ENCODE measurements at places on chromosomes 2 and 18. TPM values are rescaled to one million over a fixed set of nuclear protein-coding genes. Genes with fewer than 3 reads are reported as not detected.
A peak's percentile ranks its signal among the peaks of the same experiment; 100 is the strongest.

Gene NRP2
- 3.8 TPM for total RNA-seq

Gene GREB1
- 0.57 TPM for total RNA-seq

Gene CD207
- total RNA-seq, result not detected

Gene ALK
- total RNA-seq, result not detected

DNA sequence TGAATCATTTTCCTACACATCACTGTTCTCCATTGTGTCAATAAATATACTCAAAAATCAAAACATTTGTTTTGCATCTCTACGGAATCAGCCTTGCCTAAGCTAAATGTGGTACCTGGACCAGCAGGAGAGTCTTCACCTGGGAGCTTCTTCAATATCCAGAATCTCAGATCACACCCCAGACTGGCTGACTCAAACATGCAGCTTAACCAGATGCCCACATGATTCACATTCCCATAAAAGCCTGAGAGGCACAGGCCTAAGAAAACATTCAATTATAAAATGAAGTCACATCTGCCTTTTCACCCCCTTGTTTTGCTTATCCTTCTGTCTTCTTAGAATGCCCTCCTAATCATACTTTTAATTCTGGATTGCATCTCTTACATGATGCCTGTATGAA lies 1045.5 kb upstream of the NXPH2 start:
- DNase-seq, result no peak

DNA sequence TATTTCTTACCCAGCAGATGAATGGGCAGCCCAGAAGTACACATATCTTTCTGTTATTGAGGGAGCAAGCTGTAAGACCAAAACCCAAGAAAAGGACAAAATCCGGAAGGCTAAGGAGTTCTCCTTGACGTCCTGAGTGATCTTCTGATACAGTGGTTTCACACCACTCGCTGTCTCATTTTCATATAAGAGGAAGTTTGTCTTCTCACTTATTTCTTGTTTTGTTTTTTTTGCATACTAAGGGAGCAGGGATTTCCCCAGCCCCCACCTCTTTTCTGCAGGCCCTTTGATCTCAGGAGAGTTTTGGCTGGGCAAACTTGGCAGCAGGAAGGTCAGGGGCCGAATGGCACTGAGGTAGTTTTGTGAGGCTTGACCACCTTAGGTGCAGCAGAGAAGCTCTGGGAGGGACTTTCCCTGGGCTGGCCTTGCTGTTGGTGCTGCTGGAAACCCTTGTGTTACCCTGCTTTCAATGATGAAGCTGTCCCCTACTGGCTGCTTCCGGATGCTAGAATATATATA lies 13.3 kb downstream of the CHRNA1 start:
- peak; percentile 66 for DNase-seq

GRCh38 chr2:140154706-140155105 lies 1374.5 kb upstream of the NXPH2 start:
- DNase-seq, result no peak

DNA sequence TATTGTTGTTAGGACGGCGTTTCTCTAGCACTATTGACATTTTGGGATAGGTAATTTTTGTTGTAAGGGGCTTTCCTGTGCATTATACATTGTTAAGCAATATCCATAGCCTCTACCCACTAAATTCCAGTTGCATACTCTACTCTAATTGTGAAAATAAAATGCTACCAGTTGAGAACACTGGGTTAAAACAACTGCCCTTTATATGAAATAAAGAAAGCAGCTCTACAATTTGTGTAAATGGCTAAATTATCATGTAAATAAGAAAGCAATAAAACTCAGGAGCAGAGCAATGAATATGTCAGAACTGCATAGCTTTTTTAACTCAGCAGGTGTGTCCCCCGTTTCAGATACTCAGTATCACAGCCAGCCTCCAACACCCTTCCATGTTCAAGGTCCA lies 812.7 kb upstream of the NRXN1 start:
- no peak for DNase-seq

DNA sequence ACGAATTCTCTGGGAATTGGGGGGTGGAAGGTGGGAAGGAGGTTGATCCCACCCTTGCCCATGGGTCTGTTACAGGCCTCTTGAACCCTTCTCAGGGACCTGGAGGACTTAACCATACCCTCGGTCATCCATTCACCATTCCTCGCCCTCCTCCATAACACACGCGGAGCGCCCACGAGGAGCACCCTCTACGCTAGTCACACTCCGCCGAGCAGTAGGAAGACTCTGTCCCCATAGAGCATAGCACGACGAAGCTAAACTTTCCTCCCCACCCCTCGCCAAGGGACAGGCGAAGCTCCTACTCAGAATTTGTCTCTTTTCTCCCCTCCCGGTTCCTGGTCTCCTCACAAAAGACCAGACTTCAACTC lies 611 bp upstream of the ITSN2 start:
- no peak for DNase-seq

- DNase-seq, result no peak
Observed at GRCh38 chr2:72438364-72438763, 290.7 kb upstream of the CYP26B1 start.

- DNase-seq, result no peak
Observed at GRCh38 chr2:218721934-218722333, 11.3 kb downstream of the TTLL4 start.

DNA sequence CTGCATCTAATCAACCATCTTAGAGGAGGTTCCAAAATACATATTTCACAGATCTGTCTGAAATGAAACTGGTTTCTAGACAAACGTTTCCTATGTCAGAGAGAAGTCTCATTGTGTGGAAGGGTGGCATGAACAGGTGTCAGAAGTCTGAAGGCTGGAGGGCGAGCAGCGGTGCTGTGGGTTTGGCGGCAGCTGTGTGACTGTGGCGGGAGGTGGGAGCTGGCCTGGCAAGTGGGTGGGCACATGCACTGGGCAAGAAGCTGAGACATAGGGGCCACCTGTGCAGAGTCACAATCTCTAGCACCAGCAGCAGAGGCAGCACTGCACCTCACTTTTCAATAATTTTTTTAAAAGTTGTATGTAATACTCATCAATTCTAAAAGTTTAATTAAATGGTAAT lies 346.3 kb downstream of the DSC3 start:
- no peak for DNase-seq

- DNase-seq, result no peak
Observed at GRCh38 chr2:77484026-77484425, 38.1 kb downstream of the LRRTM4 start.

- peak; percentile 90 for DNase-seq
Observed at GRCh38 chr18:54284981-54285785, 15.9 kb downstream of the POLI start.

DNA sequence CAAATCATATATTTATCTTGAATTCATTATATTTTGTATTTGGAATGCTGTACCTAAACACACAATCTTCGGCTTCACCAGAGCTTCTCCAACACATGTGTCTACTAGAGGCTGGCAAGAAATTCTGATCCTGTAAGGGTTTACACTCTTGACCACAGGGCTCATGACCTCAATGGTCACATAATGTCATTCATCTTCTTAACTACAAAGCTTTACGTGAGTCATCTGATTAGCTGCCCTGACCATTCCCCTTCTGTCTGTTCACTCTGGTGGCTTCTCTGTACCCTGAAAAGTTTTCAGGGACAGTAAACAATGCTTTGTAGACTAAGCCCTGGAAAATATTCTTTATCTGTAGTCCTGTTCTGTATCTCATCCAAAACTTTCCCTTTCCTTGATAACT lies 423.9 kb downstream of the CMPK2 start:
- no peak for DNase-seq

DNA sequence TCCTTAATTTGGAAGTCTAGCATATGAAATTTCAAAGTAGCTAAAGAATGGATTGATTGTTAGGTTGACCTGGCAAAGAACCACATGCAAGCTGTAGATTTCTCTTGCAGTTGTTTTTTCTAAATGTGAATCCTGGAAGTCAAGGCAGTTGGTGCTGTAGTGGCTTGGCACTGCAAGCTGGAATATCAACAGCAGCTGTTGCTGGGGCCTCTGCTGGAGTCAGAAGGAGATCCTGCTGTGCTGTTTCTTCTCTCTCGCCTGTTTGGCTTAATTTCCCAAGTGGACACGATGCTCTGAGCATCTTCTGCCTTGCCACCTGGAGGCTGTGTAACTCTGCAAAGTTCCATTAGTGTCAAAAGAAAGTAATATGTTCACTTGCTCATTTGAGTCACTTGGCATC lies 12.6 kb downstream of the PIK3C3 start:
- DNase-seq, result no peak

GRCh38 chr2:230505162-230505561 lies 89.2 kb downstream of the SP100 start:
- no peak for DNase-seq

DNA sequence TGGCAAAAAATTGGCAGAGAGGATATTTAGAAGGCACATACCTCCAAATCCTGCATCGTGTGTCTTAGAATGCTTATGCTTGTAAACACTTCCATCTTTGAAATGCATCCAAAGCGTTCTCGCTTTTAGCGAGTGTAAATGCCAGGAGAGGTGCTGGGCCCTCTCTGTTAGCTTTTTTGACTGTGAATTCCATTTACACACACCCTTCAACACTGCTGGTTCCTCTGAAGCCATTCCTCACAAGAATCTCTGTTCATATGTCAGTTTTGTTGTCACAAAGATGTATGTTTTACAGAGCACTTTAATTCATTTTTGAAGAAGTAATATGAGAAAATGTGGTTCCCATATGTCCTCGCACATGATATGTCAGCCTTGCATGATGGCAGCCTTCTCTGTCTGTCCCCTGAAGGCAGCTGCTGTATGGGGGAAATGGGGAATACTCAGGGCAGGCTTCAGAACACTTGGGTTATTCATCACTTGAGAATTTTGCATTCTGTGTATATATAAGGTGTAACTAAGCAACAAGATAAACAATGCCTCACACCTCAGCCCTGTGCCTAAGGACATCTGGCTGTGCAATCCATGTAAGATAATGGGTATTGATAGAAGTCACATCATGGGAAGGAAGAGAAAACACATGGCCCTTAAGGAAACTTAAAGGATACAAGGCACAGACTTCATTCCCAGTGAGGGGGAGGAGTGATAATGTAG lies 52.3 kb downstream of the RAB27B start:
- DNase-seq, result no peak
